ENCODE measurements at places on chromosomes 6 and 20. TPM values are rescaled to one million over a fixed set of nuclear protein-coding genes. Genes with fewer than 3 reads are reported as not detected.

The PNISR gene
- 193 TPM for total RNA-seq

- DNase-seq = no peak
These were observed 99.8 kb upstream of the PDE10A start for GRCh38 chr6:165762876-165763275.

The TBCC gene
- total RNA-seq = 41.5 TPM

GRCh38 chr6:62746968-62747367, 460.9 kb upstream of the KHDRBS2 start:
- no peak for DNase-seq

DNA sequence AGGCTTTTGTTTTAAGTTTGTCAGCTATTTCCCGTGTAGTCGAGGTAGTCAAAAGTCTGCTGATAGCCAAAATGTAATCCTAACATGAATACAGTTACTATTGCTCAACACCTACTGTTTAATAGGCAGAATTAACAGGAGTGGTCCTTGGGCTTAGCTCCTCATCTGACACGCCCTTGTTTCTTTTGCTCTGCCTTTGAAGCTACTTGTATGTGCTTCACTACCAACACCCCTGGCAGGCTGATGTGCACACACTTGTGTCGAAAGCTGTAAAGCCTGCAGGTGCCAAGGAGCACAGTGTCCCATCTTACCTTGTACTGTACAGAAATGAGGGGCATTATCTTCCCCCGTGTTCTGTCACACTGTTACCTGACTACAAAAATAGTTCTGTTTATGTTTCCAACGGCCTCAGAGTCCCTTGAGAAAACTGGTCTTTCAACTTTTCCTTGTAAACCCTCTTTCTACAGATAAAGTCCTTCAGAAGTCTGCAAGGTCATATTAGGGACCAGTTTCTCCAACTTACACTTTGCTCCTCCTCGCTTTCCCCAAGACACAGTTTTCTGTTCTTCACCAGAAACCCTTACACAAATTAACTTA, 9.3 kb downstream of the SDHAF4 start:
- DNase-seq = no peak

- DNase-seq = no peak
These were observed 1.3 kb downstream of the ARHGAP18 start for GRCh38 chr6:129708496-129709195.

The NUP43 gene
- total RNA-seq = 50.4 TPM

DNA sequence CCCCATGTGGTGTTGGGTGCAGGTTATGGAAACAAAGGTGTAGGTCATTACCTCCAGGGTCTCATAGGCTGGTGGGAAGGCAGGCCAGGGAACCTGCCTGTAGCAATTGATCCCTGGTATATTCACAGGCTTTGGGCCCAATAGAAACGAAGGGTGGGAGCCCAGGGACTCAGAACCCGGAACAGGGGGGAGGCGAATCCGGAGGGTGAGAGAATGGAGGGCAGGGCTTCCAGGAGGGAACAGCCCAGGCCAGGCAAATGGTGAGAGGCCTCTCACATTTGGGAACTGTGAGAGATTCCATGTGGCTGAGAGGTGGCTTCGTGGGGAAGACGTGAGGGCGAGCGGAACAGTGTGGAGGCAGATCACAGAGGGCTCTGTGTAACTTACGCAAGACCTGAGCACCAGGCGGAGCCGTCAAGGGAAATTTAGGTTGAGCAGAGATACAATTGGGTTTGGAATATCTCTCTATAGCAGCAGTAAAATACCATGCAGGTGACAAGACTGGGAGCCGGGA, 267.1 kb downstream of the ERMARD start:
- DNase-seq = no peak

The CRIP3 gene
- total RNA-seq = 42.2 TPM

DNA sequence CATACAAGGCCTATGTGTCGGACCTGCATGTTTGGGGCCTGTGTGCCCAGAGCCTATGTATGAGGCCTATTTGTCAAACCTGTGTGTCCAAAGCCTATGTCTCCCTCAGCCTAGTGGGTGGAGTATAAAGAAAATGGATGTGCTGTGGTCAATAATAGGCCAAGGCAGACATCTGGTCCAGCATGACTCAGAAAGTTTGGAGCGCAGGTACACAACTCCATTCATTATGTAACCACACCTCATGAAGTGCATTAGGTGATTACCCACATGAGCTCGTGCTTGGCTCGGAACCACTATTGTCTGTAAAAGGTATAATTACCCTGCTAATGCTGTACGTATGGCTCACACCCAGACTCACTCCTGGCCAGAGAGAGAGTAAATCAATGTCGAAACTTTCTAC, 302.4 kb upstream of the POU3F2 start:
- DNase-seq = no peak

The HNF4A gene
- total RNA-seq = not detected

Measured in activated B cell treated with CpG ODN at 0.5 μM for 24 hours (primary cell).